ENCODE measurements at places on chromosomes 16 and 17. TPM values are rescaled to one million over a fixed set of nuclear protein-coding genes. Genes with fewer than 3 reads are reported as not detected.

GRCh38 chr17:50289991-50290702 is 15.9 kb downstream of the TMEM92 start:
- DNase-seq, result peak; percentile 90
- no peaks in the 10 kb centered on the region for H3K27me3 ChIP-seq
- peak overlapping the region; percentile 96 for H3K27ac ChIP-seq
- H3K4me3 ChIP-seq, result peak overlapping the region; percentile 6

GRCh38 chr17:56320443-56320842 is 167.2 kb downstream of the ANKFN1 start:
- no peaks in the 10 kb centered on the region for H3K4me1 ChIP-seq
- no peak overlapping the region for H3K27ac ChIP-seq
- H3K36me3 ChIP-seq, result no peaks in the 10 kb centered on the region
- no peak overlapping the region for H3K4me3 ChIP-seq
- no peaks in the 10 kb centered on the region for H3K27me3 ChIP-seq

DNA sequence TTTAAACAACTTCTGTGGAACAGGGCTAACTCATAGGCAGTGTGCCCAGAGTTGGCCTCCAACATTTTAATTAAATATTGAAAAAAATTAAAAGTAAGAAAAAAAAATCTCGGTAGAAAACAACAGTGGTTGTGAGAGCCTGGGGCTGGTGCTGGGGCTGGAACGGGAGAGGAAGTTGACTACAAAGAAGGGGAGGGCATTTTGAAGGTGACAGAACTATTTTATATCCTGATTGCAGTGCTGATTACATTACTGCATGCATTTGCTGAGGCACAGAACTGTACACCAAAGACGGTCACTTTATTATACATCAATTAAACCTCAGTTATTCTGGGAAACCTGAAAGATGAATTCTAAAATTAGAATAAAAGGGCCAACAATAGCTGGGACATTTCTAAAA is 142.5 kb downstream of the PARN start:
- H3K27ac ChIP-seq, result no peak overlapping the region
- H3K4me3 ChIP-seq, result no peak overlapping the region
- DNase-seq, result no peak

DNA sequence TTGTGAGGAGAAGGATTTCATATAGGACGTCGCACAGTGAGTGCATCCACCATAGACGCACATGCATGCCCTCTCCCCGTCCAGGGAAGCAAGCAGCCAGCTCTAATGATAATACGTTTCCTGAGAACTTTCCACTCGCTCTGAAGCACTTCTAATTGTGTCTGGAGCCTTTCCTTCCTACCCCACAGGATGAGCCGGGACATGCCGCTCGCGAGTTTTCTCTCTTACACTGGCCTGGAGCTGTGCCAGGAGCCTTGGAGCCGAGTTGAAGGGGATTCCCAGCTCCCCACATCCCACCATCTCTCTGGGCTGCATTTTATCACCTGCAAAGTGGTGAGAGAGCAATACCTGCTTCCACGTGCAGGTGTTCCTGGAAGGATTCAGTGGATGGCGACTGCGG is 368.1 kb downstream of the C16orf95 start:
- peak; percentile 44 for DNase-seq
- H3K4me3 ChIP-seq, result no peak overlapping the region
- H3K4me1 ChIP-seq, result no peaks in the 10 kb centered on the region
- H3K27ac ChIP-seq, result no peak overlapping the region
- no peaks in the 10 kb centered on the region for H3K36me3 ChIP-seq
- no peaks in the 10 kb centered on the region for H3K27me3 ChIP-seq

DNA sequence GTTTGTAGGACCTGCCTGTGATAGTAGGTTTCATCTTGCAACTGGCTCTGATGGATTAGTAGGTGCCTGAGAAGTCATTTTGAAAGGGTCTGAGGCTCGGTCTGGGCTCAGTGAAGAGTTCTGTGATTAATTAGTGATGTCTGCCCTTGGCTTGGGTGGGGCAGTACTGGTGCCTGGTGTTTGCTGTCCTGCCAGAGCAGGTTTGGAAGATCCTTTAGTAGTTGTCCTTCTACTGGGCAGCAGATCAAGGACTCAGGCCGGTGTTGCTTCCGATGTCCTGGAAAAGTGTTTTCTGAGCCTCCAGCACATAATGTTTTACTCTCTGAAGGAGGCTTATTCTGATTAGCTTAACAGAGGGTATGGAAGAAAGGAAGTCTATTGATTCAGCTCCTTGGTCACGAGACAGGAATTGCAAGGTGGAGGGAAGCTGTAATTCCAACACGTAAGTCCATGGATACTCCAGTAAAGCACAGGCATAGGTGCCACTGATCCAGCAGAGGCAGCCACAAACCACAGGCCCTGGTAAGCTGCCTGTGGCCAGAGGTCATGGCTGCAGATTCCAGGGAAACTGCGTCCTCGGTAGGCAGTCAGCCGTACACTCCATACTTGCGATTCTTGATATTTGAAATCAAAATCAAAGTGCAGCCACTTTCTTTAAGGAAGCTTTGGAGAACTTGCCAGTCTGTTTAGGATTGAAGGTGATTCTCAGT is 18.7 kb downstream of the HLF start:
- H3K27ac ChIP-seq, result peak overlapping the region; percentile 79
- H3K4me1 ChIP-seq, result peaks cover 36% of the 10 kb centered on the region
- no peak overlapping the region for H3K4me3 ChIP-seq
- H3K27me3 ChIP-seq, result no peaks in the 10 kb centered on the region
- no peak for DNase-seq
- no peaks in the 10 kb centered on the region for H3K36me3 ChIP-seq

- no peaks in the 10 kb centered on the region for H3K4me1 ChIP-seq
- H3K36me3 ChIP-seq, result peaks cover 2% of the 10 kb centered on the region
- H3K27me3 ChIP-seq, result no peaks in the 10 kb centered on the region
- H3K4me3 ChIP-seq, result peak overlapping the region; percentile 92
Measured at GRCh38 chr17:59565959-59566324, 532 bp downstream of the DHX40 start.

The CHST5 gene
- total RNA-seq, result not detected

Measured in aorta (tissue), 5 donors.